ENCODE measurements at places on chromosomes 3 and 15.

GRCh38 chr15:81858136-81858535, 187.7 kb downstream of the MEX3B start:
- no peak for DNase-seq

GRCh38 chr3:359672-360071, 163.1 kb downstream of the CHL1 start:
- no peak for DNase-seq

DNA sequence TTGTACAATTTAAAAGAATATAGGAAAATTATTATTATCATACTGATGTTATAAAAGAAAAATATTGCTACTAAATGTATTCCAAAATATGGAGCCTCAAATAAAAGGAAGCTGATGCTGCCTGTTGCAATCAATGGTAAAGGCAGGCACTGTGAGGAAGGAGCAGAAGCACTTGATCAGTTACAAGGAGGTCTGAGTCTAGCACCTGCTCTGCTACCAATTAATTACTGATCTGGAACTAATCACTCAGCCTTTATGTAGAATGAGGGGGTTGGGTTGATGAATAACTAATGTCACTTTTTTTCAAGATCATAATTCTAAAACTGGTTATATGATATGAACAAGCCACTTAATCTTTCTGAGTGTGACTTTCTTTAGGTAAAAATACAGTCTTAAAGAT, 5.5 kb downstream of the ADGRG7 start:
- DNase-seq: no peak

DNA sequence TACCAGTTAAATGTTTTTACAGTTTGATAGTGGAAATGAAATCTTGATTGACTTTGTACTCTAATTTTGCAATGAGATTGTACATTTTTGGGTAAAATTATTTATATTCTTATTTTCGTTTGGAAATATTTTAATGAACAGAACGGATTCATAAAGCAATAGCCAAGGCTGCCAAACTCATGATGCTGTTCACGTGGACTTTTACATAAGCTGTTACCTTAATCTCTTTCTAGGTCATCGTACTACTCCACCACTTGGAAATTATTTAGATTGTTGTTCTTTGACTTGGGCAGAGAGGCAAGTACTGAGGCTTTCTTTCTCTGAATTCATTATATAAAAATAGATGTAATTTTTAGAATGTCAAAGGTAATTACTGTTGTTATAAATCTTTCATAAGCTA, 16.2 kb downstream of the SYNPR start:
- DNase-seq: no peak

DNA sequence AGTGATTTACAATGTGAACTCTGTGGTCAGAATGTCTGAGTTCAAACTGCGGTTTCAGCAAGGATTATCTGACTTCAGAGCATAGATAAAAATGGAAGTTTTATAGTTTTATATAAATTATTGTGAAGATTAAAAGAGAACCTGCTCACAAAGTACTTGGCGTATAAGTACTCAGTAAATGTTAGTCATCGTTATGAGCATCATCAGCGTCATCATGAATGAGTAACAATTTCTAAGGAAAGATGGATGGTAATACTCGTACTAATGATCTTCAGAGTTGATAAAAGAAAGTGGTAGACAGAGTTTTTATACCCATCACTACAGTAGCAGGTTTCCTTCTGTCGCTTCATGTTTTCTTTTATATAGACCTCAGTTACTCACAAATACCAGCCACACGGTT, 341.8 kb downstream of the RAP2B start:
- no peak for DNase-seq

All from NCI-H748 treated with DMSO at 0.1 percent for 48 hours (cell line).